Immature natural killer cell (primary cell): ENCODE measurements at places on chromosomes 1 and 21.

GRCh38 chr21:14120091-14120734 lies 90.5 kb downstream of the LIPI start:
- peak; percentile 5 for DNase-seq
- no peaks in the 10 kb centered on the region for H3K36me3 ChIP-seq
- no peaks in the 10 kb centered on the region for H3K27me3 ChIP-seq
- no peak overlapping the region for H3K27ac ChIP-seq

DNA sequence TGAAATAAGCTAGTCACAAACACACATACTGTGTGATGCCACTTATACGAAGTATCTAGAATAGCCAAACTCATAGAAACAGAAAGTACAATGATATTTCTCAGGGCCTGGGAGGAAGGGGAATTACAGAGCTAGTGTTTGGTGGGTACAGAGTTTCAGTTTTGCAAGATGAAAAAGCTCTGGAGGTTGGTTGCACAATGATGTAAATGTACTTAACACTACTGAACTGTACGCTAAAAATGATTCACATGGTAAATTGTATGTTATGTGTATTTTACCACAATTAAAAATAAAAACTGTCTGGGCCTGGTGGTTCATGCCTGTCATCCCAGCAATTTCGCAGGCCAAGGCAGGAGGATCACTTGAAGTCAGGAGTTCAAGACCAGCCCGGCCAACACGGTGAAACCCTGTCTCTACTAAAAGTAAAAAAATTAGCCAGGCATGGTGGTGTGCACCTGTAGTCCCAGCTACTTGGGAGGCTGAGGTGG lies 15.3 kb upstream of the FHAD1 start:
- H3K4me3 ChIP-seq: no peak overlapping the region
- H3K36me3 ChIP-seq: no peaks in the 10 kb centered on the region
- DNase-seq: peak; percentile 8
- peaks cover 12% of the 10 kb centered on the region for H3K4me1 ChIP-seq

- H3K4me3 ChIP-seq: no peak overlapping the region
- no peaks in the 10 kb centered on the region for H3K4me1 ChIP-seq
- no peaks in the 10 kb centered on the region for H3K36me3 ChIP-seq
- DNase-seq: no peak
- no peak overlapping the region for H3K27ac ChIP-seq
Measured at GRCh38 chr1:169594391-169594790, 8.1 kb upstream of the F5 start.

DNA sequence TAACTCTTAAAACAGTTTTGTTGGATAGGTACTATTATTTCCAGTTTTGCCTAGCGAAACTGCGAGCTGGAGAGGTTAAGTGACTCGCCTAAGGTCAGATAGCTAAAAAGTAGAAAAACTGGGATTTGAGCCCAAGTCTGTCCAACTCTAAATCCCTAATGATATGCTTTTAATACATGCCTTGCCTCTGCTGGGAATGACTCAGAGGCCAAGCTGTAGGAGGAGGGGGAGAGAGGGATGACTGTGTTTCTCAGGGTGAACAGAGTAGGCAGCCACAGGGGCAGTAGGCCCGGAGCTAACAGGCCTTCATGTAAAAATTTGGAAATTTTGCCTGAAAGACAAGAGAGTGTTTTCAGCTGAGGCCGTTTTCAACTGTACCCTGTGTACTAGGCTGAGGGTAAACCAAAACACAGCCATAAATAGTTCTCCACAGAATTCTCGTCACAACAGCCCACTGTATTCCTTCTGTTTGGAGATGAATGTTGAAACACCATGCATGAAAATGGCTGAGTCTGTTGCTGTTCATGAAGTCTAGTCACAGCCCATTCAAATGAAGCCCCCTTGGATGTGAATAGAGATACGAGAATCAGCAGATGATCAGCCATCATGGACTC lies 107.5 kb upstream of the HOOK1 start:
- peaks cover 3% of the 10 kb centered on the region for H3K36me3 ChIP-seq
- H3K4me1 ChIP-seq: no peaks in the 10 kb centered on the region
- no peak overlapping the region for H3K4me3 ChIP-seq
- H3K27ac ChIP-seq: no peak overlapping the region
